Stimulated activated CD8-positive, alpha-beta memory T cell treated with anti-CD3 and anti-CD28 coated beads, Interleukin-4, amount 100 ng/mL, for 1 hour (primary cell): ENCODE measurements at places on chromosomes 11 and 22.

- DNase-seq, result peak; percentile 53
Measured at GRCh38 chr22:28829358-28830181, 29.2 kb upstream of the XBP1 start.

GRCh38 chr22:36773935-36774334, 2.0 kb downstream of the IFT27 start:
- DNase-seq, result no peak

- DNase-seq, result no peak
Measured at GRCh38 chr22:50242406-50242949, 2.3 kb downstream of the TUBGCP6 start.

DNA sequence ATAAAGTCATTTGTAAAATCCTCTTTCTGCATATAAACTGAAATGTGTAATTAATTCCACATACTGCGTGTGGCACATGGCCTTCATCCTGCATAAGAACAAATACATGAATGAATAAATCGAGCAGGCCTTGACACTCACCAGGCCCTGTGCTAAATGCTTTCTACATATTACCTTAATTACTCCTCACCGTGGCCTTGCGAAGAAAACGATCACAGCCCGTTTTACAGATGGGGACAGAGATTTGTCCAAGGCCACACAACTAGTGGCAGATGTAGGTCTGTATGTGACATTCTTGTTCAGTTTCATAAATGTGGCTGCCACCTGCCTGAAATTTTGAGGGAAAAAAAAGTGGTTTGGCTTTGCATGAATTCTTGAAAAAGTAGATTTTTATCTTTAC, 5.8 kb upstream of the CCND1 start:
- no peak for DNase-seq

DNA sequence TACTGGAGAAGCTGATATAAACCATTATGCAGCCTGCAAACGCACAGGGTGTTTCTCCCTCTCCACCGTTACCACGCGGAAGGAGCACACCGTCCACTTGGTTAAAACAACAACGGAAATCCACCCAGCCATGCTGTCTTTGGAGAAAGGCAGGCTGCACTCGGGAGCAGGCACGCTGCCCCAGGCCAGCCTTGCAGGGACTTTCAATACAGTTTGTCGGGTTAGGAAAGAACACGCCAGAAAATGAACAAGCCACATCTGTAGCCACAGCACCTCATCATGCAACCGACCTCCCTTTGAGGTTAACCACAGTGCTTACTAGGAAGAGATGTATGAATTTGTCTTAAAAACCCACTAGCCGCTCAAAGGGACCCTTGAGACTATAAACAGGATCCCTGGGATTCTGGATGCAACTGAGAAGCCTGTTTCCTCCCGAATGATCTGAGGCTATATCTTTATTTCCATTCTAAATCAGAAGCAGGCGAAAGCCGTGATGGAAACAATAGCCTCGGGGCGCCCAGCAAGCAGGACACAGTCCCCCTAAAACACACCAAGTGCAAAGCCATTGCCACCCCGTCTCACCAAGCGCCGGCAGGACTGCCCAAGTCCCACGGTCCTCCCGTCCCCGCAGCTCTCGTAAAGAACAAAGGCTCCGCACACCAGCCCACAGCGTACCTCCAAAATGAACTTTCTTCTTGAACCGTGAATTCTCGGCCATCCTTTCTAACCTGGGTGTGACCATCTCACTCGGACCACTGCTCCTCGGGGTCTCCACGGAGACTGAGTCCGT, 318.9 kb downstream of the CTTN start:
- DNase-seq, result no peak

GRCh38 chr22:42630901-42631602, 9.3 kb downstream of the ATP5MGL start:
- no peak for DNase-seq

- no peak for DNase-seq
Measured at GRCh38 chr11:73218106-73218829, at the start of gene P2RY2. Gene P2RY2, plus strand, starts transcription at chr11:73218281. Its CDS starts 15,879 bp downstream, at chr11:73234160.

DNA sequence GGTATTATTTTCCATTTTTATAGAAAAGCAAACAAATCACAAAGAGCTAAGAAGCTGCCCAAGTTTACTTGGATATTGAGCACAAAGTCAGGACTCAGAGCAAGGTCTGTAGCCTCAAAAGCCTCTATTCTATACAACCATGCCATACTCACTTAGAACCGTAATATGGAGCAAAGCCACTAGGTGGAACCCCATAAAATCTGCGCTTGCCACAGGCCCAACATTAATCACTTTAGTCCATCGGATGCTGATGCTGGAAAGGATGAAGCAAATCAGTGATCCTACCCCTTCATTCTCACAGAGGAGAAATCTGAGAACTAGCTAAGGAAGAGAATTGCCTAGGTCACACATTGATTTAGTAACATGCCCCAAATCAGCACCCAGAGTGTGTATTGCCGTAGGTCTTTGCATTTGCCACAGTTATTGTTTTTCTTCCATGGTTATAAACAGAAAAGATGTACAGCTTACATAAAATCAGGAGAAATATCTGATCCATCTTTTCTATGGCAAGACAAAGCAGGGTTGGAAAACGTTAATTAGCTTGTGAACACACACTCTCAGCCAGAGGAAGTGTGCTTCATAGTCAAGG, 56.7 kb upstream of the RAB38 start:
- DNase-seq, result no peak

GRCh38 chr22:19805821-19806212, 45.2 kb downstream of the TBX1 start:
- no peak for DNase-seq

- no peak for DNase-seq
Measured at GRCh38 chr11:2207212-2207611, 35.6 kb upstream of the TH start.

GRCh38 chr11:20790622-20791021, 121.2 kb downstream of the NELL1 start:
- DNase-seq, result no peak

- DNase-seq, result no peak
Measured at GRCh38 chr11:100756559-100756958, 69.5 kb downstream of the ARHGAP42 start.

GRCh38 chr11:23976426-23976825, 520.4 kb upstream of the LUZP2 start:
- DNase-seq, result no peak

DNA sequence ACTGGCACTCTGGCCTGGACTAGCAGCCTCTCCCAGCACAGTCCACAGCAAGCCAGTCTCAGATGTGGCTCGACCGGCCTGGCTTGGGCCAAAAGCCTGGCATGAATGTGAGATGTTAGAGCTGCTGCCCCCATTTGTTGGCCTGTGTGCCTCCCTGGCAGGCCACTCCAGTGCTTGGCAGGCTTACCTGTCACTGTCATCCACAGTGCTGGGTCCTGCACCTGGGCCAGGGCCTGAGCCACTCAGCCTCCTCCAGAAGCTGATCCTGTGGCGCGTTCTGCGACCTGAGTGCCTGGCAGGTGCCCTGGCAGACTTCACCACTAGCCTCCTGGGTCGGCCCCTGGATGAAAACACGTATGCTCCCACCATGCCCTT, 36.1 kb downstream of the RRP8 start:
- DNase-seq, result no peak

GRCh38 chr11:36023922-36024321, 80.1 kb downstream of the LDLRAD3 start:
- no peak for DNase-seq

- DNase-seq, result no peak
Measured at GRCh38 chr11:85680897-85681296, 5.1 kb downstream of the CCDC89 start.

GRCh38 chr22:21642584-21643448, 714 bp downstream of the SDF2L1 start:
- no peak for DNase-seq

DNA sequence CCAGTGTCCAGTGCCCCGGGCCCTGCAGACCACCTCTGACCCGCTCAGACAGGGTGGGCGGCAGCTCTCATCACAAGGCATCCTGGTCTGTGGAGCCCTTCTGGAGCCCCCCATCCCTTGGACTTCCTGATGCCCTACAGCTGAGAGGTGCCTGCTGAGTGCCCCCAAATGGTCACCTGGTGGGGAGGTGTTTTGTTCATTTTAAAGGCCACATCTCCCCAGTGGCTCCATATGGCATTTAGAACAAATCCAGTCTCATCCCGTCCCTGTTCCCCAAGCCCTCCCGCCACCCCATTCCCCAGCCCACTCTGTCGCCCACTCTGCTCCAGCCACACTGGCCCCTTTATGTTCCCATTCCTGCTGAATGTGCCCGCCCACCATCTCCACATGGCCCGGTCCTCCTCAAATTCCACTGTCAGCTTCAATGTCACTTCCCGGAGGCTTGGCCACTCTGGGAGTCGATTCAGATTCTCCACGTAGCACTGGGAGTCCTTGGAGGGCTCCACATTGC, 32.8 kb downstream of the OSBPL5 start:
- DNase-seq, result no peak

- no peak for DNase-seq
Measured at GRCh38 chr22:19132693-19133400, 1.7 kb downstream of the TSSK2 start.

- no peak for DNase-seq
Measured at GRCh38 chr11:102485095-102485722, 32.6 kb upstream of the TMEM123 start.

- DNase-seq, result no peak
Measured at GRCh38 chr11:105647780-105648179, 37.9 kb downstream of the GRIA4 start.

- no peak for DNase-seq
Measured at GRCh38 chr11:128725630-128726319, 31.9 kb downstream of the FLI1 start.
